ENCODE measurements at places on chromosomes 2 and 18.

DNA sequence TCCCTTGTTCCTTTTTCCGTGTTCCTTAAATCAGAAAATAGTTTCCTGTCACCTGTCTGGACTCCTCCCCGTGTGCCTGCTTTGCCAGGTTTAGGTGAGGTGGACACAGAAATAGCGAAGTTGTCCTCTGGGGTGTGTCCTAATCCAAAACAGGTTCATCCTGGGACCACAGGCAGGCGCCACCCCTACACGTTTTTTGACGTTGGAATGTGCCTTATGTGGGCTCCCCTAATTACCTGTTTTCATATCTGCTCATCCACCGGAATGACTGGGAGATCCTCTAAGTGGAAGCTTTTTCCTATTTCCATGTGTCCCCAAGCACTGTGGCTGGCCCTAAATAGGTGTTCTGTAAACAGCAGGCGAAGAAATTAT, 49.0 kb upstream of the PAIP2B start:
- no peak for DNase-seq

DNA sequence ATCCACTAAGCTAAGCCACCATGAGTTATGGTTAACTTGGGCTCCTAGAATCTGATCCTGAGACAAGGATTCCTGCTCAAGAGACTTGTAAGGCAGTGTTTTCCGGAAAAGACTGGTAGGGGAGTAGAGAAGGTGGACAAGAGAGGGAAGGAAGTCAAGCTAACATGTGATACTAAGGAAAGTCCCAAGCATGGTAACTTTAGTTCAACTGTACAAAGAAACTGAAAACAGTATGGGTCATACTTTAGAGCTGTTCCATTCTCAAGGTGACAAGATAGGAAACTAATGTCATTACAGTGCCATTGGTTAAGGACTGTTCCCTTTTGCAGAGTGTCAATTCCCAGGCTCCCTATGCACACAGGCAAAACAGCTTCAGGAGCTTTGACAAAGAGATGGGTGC, 5.8 kb downstream of the MYO5B start:
- no peak for DNase-seq

DNA sequence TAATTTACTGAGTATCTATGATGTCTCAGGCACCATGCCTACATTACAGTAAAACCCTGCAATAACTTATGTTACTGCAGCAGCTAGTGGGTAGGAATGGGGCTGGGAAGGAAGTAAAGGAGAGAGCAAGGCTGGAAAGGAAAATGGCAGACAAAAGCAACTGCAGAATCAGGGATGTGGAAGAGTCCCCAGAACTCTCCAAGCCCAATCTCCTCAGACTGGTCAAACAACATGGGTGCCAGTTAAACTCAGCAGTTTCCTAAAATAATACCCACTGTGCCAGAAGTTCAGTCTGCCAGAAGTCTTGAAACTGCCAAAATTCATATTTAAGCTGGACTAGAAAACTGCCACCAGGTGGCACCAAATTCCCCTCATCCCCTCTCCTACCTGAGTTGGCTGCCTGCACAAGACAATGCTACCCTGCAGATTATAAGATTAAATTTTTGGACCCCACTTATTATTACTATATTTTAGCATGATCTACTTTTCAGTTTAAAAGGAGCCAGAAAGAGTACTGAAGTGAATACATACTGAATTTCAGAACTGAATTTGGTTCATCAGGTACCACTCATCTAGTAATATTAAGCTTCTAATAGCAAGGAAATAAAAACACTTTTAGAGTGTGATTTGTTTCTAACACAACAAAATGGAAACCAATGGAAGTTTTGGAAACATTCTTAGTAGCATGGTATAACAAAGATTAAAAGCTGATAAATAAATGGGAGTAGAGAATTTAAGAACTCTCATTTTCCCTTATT, 86.8 kb upstream of the DNER start:
- DNase-seq: peak; percentile 79

DNA sequence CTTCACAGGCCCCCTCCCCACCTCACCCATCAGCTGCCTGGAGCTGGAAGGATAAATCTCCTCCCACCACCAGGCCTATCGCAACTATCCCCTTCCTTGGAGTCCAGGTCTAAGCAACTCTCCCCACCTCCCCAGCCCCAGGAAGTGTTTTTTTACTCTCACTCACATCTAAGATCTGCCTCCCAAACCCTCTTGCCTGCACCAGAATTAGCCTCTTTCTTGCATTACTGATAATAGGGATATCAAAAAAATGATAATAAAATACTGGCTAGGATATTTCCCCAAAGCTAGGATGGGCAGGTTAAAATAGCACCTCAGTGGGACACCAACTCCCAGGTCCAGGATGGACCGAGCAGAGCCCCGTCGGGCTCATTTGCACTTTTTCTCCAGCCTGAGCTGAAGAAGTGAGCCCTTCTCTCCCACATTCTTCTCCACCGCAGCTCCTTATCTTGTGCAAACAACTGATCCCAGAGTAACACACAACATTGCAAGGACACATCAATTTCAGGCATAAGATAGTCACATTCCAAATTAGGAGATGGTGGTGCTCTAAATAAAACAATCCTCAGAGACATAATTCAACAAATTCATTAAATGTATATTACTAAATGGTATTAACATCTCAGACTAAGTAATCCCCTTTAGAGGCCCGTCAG, 17.7 kb upstream of the CIB4 start:
- no peak for DNase-seq

DNA sequence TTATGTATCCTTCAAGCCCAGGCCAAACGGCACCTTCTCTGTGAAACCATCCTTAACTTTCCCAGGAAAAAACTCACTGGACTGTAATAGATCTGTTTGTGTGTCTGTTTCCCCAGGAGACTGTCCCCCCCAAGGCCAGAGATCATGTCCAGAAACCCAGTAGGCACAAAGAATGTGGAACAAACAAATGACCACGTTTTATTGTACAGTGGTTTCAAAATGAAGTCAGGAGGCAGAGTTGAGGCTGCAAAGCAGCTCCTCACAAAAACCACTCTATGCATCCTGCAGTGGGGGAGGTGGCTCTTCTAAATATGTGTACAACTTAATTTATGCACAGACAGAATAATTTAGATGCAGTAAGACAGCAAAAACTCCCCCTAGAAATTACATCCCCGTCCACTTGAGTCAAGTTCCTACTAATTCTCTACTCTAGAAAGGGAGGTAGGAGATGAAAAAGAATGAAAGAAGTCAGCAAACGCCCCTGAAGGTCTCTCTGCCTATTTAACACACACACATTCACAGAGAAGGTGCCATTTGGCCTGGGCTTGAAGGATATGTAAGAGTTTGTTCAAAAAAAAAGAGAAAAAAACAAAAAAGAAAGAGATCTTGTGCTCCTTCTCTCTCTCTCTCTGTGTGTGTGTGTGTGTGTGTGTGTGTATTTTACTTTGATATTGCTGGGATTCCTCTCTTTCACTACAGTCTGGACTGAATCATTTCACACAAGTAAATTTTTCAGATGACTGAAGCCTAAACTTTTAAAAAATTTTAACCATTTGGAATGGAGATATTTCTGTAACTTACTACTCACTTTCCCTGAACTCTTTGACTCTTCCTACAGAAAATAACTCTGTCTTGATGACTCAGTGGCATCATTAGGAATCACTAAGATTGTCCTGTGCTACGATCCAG, 19.5 kb downstream of the BCL2 start:
- DNase-seq: no peak

DNA sequence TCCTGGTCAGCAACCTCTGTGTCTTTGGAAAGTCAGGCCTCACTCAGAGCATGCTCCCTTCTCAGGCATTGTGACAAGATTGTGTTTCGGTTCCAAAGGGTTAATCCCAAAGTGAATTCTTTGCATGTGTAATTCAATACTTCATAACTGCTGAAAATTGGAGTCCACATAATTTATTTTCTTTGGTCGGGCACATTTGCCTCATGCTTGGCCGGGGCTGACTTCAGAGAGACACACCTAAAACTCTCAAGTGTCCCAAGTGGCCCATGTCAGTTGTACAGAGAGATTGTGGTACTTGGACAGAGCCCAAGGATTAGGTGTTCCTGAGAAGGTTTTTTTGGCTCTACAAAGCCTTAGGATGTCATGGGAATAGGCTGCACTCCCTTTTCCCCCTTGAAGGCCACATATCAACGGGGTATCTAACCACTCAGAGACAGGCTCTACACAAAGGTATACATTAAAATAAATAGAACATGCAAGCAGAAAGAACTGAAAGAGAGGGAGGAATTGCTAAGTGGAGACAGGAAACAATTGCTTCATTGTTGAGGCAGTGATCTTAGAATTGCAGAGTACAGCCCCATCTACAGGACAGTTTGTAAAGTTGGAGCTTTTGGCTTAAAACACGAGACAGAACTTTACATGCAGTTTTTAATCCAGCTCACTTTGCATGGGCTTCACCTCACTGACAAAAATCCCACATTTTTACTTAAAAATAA, 1232.3 kb upstream of the ZEB2 start:
- peak; percentile 25 for DNase-seq

DNA sequence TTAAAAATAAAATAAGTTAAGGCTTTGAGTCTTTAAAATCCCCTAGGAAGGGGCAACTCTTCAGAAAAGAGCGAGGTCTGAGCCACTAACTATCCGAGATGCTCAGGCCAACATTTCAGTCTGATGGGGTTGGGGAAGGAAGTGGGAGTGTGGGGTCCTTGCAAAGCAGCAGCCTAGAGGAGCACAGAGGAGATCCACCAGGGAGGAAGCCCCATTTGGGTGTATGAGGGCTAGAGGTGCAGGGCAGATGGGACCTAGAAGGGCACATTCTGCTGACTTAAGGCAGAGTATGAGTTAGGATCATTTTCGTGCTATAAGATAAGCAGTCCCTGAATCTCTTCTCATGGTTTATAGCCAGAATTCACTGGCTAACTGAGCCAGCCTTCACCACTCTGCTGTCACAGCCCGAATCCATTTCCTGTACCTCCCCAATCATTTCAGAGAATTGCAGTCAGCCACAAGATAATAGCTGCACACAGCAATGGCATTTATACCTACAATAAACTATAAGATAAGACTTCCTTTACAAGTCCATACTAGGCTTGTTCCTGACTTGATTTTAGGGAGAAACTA, 37.0 kb downstream of the MRPL30 start:
- DNase-seq: no peak

GRCh38 chr18:63199743-63200241, 119.8 kb downstream of the BCL2 start:
- no peak for DNase-seq

- DNase-seq: no peak
These were observed 184.1 kb upstream of the HS6ST1 start for GRCh38 chr2:128502638-128503246.

- no peak for DNase-seq
These were observed 208.9 kb upstream of the HDAC4 start for GRCh38 chr2:239609607-239610310.

GRCh38 chr2:60873381-60873780, 8.0 kb upstream of the REL start:
- no peak for DNase-seq

DNA sequence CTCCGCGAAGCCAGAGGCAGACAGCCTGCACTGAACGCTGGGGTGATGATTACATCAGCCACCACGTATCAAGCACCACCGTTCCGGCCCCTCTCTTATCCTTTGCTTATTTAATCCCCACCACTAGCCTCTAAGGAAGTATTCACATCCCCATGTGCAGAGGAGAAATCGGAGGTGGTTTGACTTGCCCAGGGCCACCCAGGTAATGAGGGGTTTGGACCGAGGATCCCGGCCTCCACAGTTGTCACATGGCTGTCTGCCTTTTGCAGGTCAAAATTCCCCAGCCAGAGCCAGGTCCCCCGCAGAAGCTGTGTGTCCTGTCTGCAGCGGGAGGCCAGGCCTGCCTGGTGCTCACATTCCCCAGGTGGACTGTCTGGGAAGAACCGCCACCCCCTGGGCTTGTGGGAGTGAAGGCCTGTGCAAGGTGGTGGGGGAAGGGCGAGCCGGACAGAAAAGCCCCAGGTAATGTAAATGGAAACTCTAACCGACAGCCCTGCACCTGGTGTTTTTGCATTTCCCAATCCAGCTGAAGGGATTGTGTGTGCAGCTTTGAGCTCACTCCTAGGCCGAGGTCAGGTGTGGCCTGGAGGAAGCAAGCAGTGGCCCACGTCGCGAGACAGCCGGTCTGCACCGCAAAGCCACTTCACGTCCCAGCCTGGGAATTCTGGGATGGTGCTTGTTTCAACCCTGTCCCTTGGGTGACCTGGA, 108.5 kb upstream of the ID2 start:
- DNase-seq: no peak

DNA sequence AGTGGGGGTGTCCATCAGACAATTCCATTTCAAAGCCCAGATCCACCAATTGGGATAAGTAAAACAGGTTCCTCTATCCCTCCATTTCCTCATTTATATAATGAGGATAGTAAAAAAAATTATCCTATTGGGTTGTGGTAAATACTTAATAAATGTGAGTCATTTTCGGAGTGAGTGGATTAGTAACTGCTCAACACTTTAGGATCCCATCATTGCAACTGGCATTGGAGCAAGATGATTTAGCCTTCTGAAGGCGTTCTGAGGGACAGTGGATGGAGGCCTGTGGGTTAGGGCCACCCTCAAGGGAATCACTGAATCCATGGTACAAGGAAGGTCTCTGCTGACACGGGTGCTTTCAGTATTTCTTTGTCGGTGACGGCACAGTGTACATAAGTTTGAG, 108.6 kb upstream of the FZD7 start:
- DNase-seq: no peak

DNA sequence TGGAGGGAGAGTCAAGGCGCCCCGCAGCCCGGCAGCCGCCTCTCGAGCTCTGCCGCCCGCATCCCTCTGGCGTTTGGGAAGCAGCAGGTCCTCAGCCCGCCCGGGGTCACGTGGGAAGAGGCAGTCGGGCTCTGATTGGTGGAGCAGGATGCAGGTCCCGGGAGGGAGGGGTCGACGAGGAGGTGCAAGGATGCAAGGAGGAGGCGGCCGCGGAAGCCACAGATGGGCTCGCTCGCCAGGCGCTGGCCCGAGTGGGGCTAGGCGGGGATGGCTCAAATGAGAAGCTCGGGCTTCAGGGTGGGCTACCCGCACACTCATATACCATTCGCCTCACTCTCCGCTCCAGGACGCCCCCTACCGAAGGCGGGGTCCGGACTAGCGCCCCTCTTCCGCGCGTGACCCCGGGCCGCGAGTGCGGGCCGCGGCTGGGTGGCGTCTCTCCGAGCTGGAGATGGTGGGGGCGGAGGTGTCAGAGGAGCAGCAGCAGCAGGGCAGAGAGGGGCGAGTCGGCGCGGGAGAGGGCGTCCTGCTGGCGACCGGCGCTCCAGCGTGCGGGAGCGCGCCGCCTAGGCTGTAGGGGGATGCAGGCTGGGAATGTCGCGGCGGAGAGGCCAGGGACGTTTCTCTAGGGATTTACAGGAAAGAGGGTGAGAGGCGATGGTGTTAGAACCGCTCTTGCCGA, at the start of gene TMEFF2:
TMEFF2 (minus strand) TSS at position 68 of the 682 bp plus-strand sequence. CDS start 409 bp downstream, outside the sequence.
- peak; percentile 100 for DNase-seq

GRCh38 chr2:100233061-100233460, 89.2 kb downstream of the LONRF2 start:
- DNase-seq: no peak

Measured in head of caudate nucleus (tissue), 42 donors.